ENCODE measurements at places on chromosomes 3 and 15.

DNA sequence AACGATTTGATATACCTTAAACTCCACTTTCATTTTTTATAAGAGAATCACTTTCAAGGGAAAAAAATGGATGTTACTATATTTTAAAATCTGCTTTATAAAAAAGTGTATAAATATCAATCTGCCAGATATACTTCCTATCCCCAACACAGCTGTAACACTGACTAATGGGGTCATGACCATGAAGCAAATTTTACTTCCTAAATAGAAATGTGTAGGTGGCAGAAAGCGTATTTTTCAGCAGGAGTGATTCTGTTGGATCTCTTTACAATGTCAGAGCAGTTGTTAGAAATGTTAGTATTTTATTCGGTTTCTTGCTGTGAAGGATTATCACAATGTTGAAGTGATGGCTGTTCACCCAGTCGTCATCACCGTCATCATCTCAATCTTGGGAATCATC is 5.5 kb upstream of the C15orf40 start:
- DNase-seq, result no peak

GRCh38 chr15:95715906-95716656 is 614.4 kb upstream of the NR2F2 start:
- DNase-seq, result no peak

DNA sequence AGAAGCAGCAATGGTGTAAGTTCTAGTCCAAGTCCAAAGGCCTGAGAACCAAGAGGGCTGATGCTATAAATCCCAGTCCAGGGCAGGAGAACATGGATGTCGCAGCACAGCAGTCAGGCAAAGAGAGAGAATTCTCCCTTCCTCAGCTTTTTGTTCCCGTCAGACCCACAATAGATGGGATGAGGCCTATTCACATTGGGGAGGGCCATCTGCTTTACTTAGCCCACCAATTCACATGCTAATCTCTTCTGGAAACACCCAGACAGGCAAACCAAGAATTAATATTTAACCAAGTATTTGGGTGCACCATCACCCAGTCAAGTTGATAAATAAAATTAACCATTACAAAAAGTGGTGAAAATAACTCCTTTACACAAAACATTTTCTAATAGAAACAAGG is 511.7 kb upstream of the UBE2E2 start:
- DNase-seq, result no peak

DNA sequence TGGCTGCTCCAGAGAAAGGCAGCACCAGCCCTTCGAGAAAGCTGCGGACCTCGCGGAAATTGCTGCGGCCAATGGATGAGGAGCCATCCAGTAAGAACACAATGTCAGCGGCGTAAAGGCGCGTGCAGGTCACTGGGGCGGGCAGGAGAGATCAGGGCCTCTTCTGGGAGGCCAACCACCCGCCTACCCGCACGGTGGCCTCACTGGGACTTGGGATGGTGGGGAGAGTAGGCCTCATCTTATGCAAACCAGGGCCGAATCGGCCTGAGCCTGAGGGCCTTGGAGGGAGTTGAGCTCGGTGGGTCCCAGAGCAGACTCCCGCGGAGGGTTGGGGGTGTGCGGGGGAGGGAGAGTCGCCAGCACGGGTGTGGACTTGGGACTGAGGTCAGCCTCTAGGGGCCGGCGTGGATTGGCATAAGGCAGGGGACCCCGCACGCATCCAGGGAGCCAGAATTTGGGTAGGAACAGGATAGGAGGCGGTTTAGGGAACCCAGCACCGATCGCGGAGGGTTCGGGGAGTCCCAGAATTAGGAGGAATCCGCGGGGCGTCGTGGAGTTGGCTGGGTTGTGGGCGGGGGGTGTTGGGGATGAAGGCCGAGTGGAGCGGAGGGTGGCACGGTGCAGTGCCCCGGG is 596 bp downstream of the COL7A1 start:
- DNase-seq, result peak; percentile 24

DNA sequence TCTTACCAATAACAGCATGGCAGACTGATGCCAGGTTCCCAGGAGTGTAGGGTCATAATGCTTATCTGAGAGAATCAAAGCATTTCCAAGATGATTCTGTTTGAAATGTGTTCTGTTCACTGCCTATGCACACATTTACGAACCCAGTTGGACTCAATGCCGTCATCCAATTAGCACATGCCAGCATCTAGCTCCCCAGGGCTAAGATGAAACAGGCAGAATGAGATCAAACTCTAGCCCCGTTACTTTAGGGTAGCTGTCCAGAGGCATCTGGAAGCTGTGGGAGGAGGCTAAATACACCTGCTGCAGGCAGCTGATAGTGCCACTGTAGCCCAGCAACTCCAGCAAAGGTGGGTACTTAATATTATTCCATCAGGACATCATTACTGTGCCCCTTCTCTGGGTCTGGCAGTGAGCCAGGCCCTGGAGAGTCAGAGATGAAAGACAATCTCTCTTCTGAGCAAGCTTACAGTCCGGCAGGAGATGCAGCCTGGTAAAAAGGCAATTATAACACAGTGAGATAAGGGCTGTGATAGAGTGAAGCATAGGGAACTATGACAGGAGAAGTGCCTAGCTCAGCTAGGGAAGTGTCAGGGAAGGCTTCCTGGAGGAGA is 156.4 kb upstream of the PPP2R3A start:
- no peak for DNase-seq

GRCh38 chr3:58158442-58159153 is 52.2 kb downstream of the DNASE1L3 start:
- no peak for DNase-seq

DNA sequence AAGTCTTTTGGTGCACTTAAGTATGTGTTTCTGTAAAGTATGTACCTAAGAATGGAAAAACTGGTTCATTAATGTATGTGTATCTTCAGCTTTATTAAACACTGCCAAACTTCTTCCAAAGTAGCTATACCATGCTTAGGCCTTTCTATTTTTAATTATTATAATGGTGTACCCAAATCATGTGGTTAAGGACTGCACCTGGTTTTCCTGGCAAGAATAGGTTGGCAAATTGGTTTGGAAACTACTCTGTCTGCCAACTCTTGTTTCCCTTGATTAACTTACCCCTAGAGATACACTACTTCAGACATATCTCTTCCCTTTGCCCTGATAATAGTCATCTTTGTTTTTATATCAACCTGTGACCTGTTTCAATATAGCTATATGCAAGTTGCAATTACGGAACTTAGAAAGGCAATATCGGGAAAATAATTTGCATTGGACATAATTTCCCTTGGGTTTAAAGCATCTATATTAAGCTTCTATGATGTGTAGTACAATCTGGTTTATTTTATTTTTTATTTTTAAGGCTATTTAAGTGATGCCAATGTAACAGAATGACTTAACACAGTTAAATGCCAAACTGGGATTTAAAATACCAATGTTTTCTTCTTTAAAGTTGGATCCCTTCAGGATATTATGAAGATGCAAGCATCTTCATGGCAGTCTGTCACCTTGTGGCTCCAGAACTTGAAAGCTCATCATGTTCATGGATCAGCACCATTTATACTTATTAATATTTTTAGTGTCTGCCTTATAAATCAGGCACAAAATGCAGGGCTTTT is 40.6 kb upstream of the TMEM108 start:
- DNase-seq, result no peak

- no peak for DNase-seq
Observed at GRCh38 chr3:32836601-32837000, 18.8 kb downstream of the TRIM71 start.

- no peak for DNase-seq
Observed at GRCh38 chr3:42419563-42419962, 9.2 kb upstream of the LYZL4 start.

DNA sequence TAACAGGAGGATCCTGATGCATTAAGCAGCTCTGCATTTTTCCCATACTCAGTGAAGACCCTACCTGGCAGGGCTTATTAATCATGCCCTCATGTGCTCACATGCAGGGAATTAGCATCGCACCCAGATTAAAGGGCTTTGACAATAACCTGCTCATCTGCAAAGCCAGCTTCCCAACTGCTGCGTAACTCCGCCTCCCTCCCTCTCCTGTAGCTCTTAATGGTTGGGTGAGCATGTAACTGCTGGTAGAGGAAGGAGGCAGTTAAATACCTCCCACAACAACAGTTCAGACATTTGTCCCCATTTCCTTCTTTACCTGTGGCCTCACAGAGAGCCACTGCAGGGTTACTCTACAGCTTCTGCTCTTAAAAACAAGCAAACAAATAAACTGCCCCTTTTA is 203.6 kb upstream of the WNT5A start:
- peak; percentile 26 for DNase-seq

DNA sequence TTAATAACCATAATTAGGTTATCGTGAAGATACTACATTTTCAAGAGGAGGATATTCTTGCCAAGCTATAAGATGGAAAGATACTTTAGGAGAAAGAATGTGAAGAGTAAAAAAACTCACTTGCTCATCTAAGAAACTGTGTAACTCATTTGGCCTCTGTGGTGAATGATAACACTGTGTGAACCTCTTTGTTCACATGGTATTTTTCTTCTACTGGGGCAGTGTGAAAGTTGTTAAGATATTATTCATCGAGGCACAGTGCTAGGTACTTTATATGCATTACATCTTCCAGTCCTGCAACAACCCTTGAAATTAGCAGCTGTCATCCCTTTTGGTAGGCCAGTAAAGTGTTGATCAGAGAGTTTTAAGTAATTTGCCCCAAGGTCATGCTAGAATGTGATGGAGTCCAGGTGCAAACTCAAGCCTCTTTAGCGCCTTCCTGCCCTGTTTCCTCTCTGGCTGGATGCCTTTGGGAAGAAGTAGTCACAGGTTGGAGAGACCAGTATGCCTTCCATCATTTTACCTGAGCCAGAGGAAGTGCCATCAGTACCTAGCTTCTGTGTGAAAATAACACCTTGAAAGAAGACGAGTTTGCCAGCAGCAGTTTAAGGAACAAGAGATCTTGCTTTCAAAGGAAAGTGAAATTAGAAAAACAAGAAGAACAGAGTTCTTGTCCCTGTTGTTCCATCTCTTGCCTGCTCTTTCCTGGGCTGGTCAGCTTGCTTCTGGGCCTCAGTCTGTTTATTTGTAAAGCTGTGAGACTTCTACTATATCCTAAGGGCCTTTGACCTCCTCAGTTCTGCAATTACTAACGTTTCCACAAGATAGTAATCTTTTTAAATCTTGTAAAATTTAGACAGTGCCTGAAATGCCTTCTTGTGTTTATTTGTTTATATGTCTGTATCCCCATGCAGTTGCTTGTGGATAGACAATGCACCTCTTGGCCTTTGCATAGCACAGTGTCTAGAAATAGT is 179.3 kb downstream of the FNDC3B start:
- DNase-seq, result no peak

DNA sequence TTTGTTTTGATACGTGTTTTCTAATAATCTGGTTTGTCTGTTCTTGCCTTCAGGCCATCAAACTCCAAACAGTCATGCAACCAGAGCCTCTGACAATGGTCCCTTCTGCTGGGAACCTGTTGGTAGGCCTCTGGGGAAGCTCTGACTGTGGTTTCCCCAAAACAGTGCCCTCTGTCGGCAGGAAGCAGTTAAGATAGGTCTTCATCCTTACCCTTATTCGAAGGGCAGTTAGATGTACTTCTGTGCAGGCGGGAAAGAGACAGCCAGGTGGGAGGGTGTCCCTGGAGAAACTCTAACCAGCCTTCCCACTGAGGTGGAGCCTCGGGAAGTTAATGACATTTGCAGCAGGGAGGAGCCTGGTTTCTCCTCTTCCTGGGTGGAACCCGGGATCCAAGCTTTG is 81.6 kb upstream of the CHMP2B start:
- peak; percentile 17 for DNase-seq

- DNase-seq, result no peak
Observed at GRCh38 chr3:110974902-110975301, 96.7 kb upstream of the NECTIN3 start.

DNA sequence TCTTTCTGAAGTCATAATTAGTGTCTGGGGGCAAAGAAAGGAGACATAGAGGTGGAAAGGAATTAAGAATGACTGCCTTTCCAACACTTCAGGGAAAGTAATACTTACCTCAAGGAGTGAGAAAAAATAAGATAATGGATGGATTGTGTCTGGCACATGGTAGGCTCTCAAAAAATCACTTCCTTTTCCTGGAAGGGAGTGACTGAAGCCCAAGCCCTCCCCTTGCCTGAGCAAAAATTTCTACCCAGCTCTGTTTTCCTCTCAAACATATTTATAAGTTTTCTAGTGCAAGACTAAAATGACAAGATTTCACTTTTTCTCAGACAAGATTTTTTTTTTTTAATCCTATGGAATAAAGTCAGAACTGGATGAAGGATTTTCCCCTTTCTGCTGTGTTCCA is 145.0 kb downstream of the IGSF11 start:
- DNase-seq, result no peak

DNA sequence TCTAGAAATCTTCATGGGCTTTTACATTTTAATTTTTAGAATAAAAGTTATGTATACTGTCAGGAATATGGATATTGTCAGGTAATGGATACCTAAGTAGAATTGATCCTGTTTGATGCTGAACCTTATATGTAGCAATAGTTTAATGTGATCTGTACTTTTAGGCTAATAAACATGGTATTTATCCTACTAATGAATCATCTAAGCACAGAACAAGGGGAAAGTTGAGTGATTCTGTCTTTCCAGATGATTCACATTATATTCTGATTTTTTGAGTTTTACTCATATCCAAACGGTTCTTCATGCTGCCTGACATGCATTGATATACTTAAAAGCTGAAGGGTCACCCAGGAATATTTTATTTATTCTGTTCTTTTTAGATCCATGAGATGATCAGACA is 34.5 kb downstream of the FANCI start:
- no peak for DNase-seq

DNA sequence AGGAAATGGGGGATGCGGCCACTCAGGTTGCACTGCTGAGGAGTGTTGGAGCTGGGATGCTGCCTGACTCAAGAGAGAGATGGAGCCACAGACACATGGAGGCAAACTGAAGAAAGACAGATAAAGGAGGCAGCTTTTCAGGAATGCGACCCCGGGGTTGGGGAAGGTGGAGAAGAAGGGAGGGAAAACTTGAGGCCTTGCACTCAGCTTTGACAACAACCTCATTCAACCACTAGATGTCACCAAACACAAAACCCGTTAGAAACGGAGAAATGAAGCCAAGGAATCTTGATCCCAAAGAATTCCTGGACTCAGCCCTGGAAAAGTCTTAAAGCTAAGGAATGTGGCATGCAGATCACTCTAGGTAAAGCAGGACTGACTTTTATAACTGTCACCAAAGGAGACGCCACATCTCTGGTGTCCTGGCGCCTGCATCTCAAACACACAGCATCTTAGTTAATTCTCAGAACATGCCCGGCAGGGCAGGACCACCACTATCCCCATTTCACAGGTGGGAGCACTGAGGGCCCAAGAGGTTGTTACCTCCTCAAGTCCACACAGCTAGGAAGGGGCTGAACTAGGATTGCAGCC is 59.6 kb upstream of the LMCD1 start:
- DNase-seq, result no peak

GRCh38 chr15:67381416-67382045 is 126.9 kb downstream of the IQCH start:
- no peak for DNase-seq

- no peak for DNase-seq
Observed at GRCh38 chr3:94413336-94414108, 350.7 kb downstream of the NSUN3 start.

Data from glutamatergic neuron (in vitro differentiated cells).